Left colon (tissue), 2 donors: ENCODE measurements at places on chromosomes 5 and 9. TPM values are rescaled to one million over a fixed set of nuclear protein-coding genes. Genes with fewer than 3 reads are reported as not detected.

Gene HARS1
- 53.7 TPM for total RNA-seq

Gene CTSV
- total RNA-seq = 5.4 TPM

Gene ALDOB
- 2.7 TPM for total RNA-seq

Gene TUT7
- 35.3 TPM for total RNA-seq

Gene NME5
- total RNA-seq = 1.0 TPM

Gene MLANA
- not detected for total RNA-seq

Gene C5orf52
- total RNA-seq = 3.9 TPM

Gene UNC13B
- total RNA-seq = 52.3 TPM

Gene TAS2R1
- total RNA-seq = not detected
